Skeletal muscle tissue (tissue), 5 donors: ENCODE measurements at places on chromosomes 12 and 14. TPM values are rescaled to one million over a fixed set of nuclear protein-coding genes. Genes with fewer than 3 reads are reported as not detected.

TAS2R9 gene
- 0.52 TPM for total RNA-seq

ASB2 gene
- total RNA-seq, result 16.2 TPM

MYF5 gene
- total RNA-seq, result 28.2 TPM

ASCL1 gene
- not detected for total RNA-seq

NPFF gene
- total RNA-seq, result not detected

MIP gene
- total RNA-seq, result not detected

PA2G4 gene
- 53.8 TPM for total RNA-seq

FGF23 gene
- total RNA-seq, result under 0.01 TPM

CLEC9A gene
- not detected for total RNA-seq

REP15 gene
- total RNA-seq, result 1.0 TPM

DBX2 gene
- total RNA-seq, result under 0.01 TPM

LRP1 gene
- 118 TPM for total RNA-seq

MFAP5 gene
- total RNA-seq, result 246 TPM

PDE3A gene
- total RNA-seq, result 18.3 TPM

LRP1-AS gene
- 1.0 TPM for total RNA-seq

FRMD6 gene
- total RNA-seq, result 33.4 TPM
